ENCODE measurements at places on chromosomes 2 and 18.

- no peak for DNase-seq
These were observed 874 bp downstream of the NDUFAF7 start for GRCh38 chr2:37232131-37232933.

- no peak for DNase-seq
These were observed 112.5 kb downstream of the ATL2 start for GRCh38 chr2:38264396-38265221.

DNA sequence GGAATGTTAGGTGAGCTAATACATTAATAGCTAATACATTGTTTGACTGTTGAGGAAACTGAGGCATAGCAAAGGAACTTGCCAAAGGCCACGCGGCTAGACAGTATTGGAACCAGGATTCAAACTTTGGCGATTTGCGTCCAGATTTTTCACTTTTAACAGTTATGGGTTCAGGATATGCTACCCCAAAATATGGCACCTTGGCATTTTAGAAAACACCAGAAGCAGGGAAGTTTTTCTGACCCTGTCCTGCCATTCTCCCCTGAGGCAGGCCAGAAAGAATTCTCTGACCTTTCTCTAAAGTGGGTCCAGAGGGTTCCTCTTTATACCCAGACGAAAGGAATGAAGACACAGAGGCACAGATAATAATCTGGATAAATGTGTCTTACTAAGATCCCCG, 166.9 kb downstream of the MYCN start:
- DNase-seq = no peak

DNA sequence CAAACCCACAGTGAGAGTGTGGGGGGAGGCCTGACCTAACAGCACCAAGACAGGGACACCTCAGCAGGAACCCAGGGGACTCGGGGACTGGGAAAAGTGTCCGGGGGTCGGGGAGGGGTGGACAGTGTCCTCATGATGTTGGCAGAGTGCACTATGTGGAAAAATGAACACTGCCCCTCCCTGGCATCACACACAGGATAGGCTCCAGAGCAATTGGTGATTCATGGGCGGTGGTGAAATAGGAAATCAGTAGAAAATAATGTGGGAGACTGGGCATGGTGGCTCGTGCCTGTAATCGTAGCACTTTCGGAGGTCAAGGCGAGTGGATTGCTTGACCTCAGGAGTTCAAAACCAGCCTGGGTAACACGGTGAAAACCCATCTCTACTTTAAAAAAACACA, 3.6 kb upstream of the ANO7 start:
- no peak for DNase-seq

- no peak for DNase-seq
These were observed 271.0 kb upstream of the HS6ST1 start for GRCh38 chr2:128589681-128590080.

GRCh38 chr2:238509903-238510302, 83.2 kb downstream of the ASB1 start:
- no peak for DNase-seq

- DNase-seq = no peak
These were observed 766.2 kb downstream of the MBD2 start for GRCh38 chr18:53458268-53458667.

DNA sequence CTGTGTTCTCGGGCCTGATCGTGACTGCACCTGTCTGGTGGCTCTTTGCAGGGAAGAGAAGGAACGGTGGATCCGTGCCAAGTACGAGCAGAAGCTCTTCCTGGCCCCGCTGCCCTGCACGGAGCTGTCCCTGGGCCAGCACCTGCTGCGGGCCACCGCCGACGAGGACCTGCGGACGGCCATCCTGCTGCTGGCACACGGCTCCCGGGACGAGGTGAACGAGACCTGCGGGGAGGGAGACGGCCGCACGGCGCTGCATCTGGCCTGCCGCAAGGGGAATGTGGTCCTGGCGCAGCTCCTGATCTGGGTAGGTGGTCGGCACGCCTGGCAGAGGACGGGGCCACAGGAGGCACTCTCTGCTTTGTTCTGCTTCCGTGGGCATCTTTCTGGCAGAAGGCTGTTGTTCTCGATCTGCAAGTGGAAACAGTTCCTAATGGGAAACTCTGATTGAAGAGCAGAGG, 48.0 kb downstream of the GBX2 start:
- DNase-seq = no peak

- no peak for DNase-seq
These were observed 235.8 kb downstream of the NBAS start for GRCh38 chr2:15325296-15325695.

DNA sequence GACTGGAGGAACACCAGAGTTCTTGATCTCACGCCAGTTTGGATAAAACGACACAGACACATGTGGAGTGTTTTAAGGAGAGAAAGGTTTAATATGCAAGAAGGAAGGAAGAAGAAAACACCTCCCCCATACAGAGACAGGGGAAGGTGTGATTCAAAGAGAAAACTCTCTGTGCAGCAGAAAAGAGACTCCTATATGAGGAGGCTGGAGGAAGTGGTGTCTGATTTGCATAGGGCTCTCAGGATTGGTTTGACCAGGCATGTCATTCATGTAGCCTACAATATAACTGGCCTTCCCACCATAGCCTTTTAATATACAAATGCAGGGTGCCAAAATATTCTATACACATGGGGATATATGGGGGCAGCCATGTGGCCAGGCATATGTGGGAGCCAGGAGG, 1386.5 kb downstream of the RPIA start:
- no peak for DNase-seq

DNA sequence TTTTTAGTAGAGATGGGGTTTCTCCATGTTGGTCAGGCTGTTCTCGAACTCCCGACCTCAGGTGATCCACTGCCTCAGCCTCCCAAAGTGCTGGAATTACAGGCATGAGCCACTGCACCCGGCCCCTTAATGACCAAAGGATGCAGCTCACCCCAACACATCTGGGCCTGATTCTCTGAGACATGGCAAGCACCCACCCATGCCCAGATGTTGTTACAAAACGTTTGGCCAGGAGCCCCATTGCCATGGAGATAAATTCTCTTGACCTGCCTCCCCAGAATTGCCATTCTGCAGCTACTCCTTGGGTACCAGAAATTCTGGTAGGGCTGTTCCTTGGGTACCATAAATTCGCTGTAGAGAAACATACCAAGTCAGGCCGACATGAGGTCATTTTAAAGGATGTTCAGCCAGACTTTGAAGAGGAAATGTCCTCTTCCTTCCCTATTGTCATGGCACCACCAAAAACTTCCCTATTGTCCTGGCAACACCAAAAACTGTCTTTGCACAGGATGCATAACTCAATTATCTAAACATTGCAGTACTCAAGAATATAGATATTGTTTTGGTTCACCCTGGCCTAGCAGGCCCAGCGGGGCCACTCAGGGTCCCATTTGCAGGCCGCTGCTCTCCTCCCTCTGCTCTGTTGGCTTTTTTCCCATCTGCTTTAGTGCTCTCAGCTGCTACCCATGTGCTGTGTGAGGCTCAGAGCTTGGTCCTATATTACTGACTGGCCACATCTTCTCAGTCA, 160.9 kb upstream of the TTC39C start:
- no peak for DNase-seq

DNA sequence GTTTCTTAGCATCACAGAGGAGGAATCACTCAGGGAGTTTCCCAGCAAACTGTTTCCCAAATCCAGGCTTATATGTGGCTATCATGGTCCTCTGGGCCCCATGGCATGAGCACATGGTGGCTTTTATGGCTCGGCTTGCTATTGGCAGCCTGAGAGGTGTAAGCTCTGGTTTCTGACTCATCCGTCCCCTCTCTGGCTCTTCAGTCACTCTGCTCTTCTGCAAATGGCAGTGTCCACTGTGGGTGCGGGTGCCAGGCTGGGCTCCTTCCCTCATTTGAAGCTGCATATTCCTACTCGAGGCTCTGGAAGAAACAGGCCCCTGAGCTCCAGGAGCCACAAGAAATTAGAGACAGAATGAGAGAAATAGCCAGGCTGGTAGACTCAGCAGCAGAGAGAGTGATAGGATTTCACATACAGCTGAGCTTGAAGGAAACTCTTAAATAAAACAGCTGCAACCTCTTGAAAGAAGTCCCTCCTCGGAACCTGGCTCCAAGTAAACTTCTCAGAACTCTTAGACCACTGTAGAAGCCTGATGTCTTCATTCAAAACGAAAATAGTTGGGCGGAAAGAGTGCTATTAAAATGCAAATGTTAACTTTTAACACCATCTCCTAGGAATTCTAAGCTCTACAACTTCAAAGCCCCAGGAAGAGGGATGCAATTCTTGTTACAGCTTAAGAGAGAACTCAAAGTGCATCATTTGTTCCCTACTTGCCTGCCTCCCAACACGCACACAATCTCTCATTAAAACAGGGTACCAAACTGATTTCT, 212.6 kb upstream of the SP5 start:
- no peak for DNase-seq

DNA sequence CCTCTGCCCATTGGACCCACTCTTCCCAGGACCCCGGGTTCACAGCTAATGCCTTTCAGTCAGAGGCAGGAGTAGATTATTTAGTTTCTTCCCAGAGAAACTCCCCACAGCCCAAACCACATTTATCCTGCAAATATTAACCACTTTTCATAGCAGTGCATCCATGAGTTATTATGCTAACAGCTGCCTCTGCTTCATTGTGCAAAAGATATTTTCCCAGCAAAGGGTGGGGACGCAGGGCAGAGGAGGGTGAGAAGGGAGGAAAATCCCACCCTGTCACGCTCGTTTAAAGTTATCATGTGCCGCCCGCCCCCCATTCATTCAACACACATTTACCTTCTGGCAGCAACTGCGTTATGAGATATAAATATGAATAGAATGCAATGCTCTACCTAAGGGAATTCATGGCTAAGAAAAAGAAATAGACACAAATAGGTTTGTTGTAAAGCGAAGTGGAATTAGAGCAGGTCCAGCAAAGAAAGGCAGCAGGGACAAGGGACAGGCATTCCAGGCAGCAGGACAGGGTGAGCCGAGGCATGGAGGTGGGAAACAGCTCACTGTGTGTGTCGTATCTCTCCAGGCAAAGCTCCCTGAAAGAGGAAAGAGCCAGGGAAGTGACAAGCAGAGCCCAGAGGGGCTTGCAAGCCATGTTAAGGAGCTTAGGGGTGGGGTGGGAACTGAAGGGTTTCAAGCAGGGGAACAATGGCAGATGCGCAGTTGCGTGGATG, 46.3 kb upstream of the LTBP1 start:
- no peak for DNase-seq

- DNase-seq = no peak
These were observed 29.6 kb upstream of the IL1R1 start for GRCh38 chr2:102112692-102113665.

GRCh38 chr2:182412858-182413257, 14.0 kb downstream of the PDE1A start:
- no peak for DNase-seq

DNA sequence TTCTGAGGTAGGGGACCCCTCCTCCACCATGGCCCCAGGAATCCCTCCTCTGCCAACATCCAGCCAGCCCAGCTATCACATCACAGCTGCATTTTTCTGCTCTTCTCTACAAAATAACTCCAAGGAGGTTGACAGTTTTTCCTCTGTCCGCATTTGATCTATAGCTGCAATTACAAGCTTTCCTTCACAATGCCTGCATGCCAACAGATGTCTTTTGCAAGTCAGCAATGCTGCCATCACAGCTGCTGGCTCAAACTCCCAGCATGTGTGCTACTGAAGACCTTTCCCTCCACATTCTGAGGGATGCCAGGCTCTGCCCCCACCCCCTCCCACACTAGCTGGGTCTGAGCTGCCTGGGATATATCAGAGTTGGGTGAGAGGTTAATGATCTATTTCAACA, 51.7 kb downstream of the MCFD2 start:
- DNase-seq = no peak

GRCh38 chr18:57587098-57587661, 678 bp upstream of the FECH start:
- no peak for DNase-seq

- DNase-seq = no peak
These were observed 57.2 kb downstream of the SPTBN1 start for GRCh38 chr2:54513363-54513715.

DNA sequence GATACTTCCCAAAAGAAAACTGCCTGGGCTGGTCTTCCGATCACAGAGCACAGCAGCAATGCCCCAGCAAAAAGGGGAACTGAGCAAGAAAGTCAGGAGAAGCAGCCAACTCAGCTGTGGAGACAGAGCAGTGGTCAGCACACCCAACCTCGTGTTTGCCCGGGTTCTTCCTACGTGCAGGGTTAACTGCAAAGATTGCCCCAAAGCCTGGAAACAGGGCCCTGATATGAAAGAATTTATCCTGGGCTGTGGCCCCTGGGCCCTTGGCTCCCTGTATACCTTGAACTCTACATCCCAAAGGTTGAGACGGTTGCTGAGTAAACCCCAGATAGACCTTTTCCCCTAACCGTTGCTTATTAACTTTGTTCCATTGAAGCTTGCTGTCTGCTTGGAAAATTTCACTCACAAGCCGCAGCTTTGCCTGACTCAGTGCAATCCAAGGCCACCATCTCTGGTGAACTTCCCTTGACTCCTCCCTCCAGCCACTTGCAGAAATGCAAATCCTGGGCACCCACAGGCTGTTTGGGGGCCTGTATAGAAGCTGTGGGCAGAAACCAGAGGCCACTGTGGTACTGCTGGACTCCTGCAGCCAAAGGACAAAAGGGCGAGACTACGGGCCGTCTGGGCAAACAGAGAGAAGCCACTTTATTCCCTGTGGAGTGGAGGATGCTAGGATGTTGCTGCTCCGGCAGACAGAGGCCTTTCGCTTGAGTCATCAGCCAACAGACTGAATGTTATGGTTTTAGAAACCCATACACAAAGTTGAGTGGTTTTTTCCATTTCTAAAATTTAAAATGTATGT, 18.2 kb downstream of the NRP2 start:
- no peak for DNase-seq

DNA sequence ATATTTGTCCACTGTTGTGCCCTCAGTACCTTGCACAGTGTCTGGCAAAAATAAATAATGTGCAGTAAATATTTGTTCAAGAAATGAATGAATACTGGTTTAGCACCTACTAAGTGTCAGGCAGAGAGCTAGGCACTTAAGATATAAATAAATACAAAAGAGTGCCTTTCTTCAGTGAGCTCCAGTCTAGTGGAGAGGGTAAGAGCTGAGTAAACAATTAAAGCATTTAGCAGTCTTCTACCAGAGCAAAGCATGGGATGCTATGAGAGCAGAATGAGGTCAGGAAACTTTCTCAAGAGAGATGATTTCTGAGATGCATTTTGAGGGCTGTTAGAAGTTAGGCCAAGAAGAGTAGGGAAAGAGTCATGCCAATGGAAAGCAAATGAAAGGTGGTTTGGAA, 314.7 kb downstream of the DSC3 start:
- DNase-seq = no peak

- no peak for DNase-seq
These were observed 57.9 kb downstream of the LIPG start for GRCh38 chr18:49619801-49620200.

Measured in NCI-H526 treated with DMSO at 0.1 percent for 48 hours (cell line).